Skeletal muscle tissue (tissue), 5 donors: ENCODE measurements at places on chromosomes 5 and 9. TPM values are rescaled to one million over a fixed set of nuclear protein-coding genes. Genes with fewer than 3 reads are reported as not detected.

Gene LEAP2
- total RNA-seq = 2.1 TPM

Gene MLANA
- total RNA-seq = not detected

Gene DBN1
- 108 TPM for total RNA-seq

Gene NOL8
- 15.7 TPM for total RNA-seq

Gene PCDHB10
- 2.6 TPM for total RNA-seq

Gene FAM81B
- total RNA-seq = 1.0 TPM

Gene UBAP2
- 121 TPM for total RNA-seq

Gene SLCO4C1
- total RNA-seq = 1.0 TPM

Gene MOCS2
- 17.7 TPM for total RNA-seq

Gene RPL7A
- 2,342 TPM for total RNA-seq

Gene C8G
- not detected for total RNA-seq

Gene CDC20B
- total RNA-seq = not detected

Gene GARIN3
- total RNA-seq = not detected

Gene PARP8
- 12.0 TPM for total RNA-seq

Gene C9orf153
- 1.6 TPM for total RNA-seq

Gene TTC16
- total RNA-seq = not detected

Gene LVRN
- total RNA-seq = 1.6 TPM

Gene ATP6V1G1
- 56.9 TPM for total RNA-seq

Gene GPR150
- total RNA-seq = under 0.01 TPM

Gene RARS1
- 124 TPM for total RNA-seq

Gene GABRA1
- total RNA-seq = not detected

Gene RGS7BP
- 1.6 TPM for total RNA-seq

Gene SLC22A4
- 3.1 TPM for total RNA-seq

Gene IL3
- not detected for total RNA-seq

Gene SPATA24
- total RNA-seq = 12.0 TPM

Gene PDE6A
- not detected for total RNA-seq

Gene PFN3
- not detected for total RNA-seq

Gene DPYSL3
- 109 TPM for total RNA-seq

Gene CYLC2
- total RNA-seq = not detected
